Iris pigment epithelial cell (primary cell): ENCODE measurements at places on chromosomes 12 and 14.

DNA sequence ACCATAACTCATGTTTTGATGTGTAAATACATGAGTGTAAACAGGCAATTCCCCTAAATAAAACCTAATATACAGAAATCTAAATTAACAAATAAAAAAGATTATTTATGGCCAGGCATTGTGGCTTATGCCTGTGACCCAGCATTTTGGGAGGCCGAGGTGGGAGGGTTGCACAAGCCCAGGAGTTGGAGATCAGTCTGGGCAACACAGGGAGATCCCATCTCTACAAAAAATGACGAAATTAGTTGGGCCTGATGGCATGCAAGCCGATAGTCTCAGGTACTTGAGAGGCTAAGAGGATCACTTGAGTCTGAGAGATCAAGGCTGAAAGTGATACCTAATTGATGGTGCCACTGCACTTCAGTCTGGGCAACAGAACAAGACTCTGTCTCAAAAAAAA lies 48.7 kb downstream of the BCAT1 start:
- no peak for DNase-seq

GRCh38 chr12:63037746-63038712 lies 103.1 kb upstream of the PPM1H start:
- no peak for DNase-seq

GRCh38 chr14:30264161-30264560 lies 294.8 kb upstream of the G2E3 start:
- no peak for DNase-seq

DNA sequence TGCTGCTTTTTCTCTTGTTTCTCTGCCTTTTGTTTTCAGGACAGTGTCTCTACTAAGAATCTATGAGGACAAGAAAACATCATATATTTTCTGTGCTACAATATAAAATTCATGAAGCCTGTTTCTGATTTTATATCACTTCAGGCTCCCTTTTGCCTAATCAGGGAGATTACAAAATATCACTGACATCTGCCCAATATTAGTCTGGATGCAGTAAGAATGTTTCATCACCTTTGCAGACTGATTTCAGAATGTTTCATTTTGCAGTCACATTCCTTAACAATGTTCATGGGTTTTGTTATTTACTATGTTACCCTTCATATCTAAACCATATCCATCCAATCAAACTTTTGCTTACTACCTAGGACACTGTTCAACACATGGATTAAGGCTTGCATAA lies 491 bp upstream of the CLEC6A start:
- no peak for DNase-seq

DNA sequence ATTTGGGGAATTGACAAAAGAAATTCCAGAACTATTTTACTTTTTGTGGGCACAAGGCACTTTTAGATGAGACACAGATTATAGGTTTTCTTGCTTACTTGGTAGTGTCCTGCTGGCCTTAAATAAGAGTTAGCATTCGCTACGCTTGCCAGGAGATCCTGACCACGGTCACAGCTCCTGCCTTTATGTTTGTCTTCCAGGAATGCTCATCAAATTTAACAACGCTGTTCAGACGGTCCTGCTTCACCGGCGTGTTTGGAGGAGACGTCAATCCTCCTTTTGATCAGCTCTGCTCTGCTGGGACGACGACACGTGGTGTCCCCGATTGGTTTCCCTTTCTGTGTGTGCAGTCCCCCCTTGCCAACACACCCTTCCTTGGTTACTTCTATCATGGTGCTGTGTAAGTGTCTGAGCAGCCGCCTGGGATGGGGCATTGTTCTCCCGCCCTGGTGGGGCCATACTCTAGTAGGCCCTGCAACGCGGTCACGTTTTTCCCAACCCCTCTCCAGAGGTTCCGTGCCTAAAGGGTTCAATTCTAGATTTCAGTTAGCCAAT lies 15.8 kb downstream of the TCTN2 start:
- no peak for DNase-seq

DNA sequence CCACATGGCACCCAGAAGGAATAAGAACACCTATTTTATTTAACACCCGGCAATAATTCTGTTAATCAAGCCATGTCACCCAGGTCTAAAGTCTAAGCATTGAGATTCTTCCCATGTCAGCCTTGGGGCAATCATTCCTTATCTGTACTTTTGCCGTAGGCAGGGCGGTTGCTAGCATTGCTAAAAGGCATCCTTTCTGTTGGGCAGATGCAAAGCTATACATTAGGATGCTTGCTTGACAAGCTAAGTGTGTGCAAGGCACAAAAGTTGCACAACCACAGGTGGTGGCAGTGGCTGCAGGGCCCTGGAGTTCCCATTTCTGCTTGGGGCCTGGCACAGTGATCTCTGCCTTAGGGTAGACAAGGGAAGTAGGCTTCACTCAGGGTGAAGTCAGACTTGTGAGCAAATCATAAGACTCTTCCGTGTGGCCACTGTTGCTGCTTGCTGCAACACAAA lies 12.5 kb upstream of the GALNT6 start:
- no peak for DNase-seq

- peak; percentile 31 for DNase-seq
These were observed 139.3 kb downstream of the TTC7B start for GRCh38 chr14:90676912-90677311.

DNA sequence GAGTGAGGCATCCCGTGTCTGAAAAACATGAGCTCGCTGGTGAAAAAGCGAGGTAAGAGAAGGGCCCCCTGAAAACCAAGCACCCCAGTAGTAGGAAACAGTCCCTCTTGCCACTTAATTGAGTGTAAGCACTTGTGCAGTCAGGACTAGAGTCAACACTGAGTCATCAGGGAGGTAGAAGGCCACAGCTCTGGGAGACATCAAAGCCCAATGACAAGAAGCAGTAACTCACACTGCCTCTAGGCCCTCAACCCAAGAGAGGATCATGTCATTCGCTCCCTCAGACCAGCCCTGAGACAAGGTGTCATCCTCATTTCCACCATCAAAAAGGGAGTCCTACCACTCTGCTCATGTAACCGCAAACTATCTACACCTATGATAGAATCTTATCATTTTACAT lies 17.8 kb downstream of the POMT2 start:
- DNase-seq, result peak; percentile 79

DNA sequence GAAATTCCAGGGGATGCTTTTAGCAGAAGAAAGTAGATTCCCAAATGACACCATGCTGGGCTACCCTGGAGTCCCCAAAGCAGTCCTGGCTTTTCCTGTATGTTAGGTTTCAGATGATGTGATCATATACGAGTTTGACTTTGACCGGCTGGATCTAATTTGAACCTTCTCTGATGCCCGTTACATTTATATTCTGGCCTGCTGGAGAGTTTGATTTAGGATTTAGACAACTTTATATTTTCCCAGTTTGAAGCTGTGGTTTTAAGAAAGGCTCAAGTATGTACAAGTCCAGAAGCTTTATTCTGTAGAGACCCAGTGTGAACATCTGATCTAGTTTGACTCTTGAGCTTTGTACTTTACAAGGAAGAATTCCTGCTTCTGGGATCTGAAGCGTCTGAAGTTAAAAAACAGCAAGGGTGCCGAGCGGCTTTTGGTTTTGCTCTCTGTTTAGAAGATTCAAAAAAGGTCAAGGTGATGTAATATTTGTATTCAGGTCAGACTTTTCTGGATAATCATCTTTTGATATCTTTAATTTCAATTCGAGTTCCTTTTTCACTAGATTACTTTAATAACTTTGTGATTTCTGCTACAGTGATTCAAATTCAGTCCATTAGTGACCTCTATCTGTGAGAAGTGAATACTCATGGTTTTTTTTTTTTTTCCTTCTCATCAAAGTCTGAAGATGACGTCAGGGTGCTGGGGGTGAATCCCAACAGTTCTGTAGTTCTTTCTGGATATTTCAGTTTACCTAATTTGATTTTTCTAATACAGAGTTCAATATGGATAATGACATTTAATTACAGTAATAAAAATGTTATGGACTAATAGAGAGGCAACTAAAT lies 6.3 kb downstream of the FLRT2 start:
- DNase-seq, result peak; percentile 80

GRCh38 chr12:39393179-39393578 lies 49.7 kb downstream of the KIF21A start:
- no peak for DNase-seq

DNA sequence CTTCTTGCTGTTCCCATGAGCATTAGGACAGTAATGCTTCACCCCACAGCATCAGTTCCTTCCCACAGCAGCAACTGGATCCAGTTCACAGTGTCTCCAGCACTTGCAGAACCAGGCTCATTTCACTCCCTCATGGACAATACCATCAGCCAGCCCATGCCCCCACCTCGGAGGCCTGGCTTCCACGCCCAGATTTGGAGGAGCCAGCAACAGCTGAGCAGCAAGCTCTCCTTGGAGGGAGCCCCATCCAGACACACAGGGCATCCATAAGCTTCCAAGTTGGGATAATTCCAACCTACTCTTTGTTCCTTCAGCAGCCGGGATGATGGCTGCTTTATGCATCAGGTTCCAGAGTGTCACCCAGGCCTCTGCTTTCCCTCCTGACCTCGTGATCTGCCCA lies 250.0 kb downstream of the GLT1D1 start:
- no peak for DNase-seq

GRCh38 chr12:2960996-2961616 lies 1.9 kb downstream of the TEAD4 start:
- no peak for DNase-seq

DNA sequence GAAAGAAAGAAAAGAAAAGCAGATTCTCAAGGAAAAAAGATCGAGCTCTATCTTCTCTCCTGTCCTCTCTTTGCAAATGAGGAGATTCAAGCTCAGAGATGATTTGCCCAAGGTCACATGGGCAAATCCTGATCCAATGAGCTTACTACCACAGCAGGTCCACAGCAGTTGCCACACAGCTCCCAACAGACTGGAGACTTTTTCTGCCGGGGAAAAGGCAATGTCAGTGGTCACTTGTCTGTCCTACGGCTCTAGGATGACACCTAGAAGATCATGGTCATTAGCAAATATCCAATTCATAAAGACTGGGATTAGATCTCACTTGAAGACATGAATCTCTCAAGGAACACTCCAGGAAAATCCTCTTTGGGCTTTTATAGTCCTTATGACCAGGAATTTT lies 58.8 kb downstream of the TTC7B start:
- peak; percentile 28 for DNase-seq

GRCh38 chr12:1691123-1692007 lies 495 bp downstream of the ADIPOR2 start:
- DNase-seq, result no peak

DNA sequence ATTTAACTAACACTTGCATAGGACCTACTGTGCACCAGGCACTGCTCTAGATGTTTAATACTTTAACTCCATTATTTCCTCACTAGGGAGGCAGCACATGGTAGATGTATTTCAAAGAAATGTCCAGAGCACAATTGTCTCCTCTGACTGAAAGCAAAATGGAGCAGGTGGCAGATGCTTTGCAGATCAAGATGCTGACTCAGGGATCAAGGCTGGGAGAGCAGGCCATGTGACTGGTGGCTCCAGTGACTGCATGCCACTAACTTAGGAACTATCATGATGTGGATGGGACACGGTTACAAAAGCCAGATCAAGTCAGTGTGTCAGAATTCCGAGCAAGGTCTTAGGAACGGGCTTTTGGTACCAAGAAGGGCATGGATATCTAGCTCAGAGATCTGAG lies 28.2 kb downstream of the SERPINA11 start:
- DNase-seq, result no peak

GRCh38 chr14:100895411-100895810 lies 8.1 kb downstream of the RTL1 start:
- no peak for DNase-seq

- DNase-seq, result no peak
These were observed 97.9 kb upstream of the DAAM1 start for GRCh38 chr14:59090572-59090971.

DNA sequence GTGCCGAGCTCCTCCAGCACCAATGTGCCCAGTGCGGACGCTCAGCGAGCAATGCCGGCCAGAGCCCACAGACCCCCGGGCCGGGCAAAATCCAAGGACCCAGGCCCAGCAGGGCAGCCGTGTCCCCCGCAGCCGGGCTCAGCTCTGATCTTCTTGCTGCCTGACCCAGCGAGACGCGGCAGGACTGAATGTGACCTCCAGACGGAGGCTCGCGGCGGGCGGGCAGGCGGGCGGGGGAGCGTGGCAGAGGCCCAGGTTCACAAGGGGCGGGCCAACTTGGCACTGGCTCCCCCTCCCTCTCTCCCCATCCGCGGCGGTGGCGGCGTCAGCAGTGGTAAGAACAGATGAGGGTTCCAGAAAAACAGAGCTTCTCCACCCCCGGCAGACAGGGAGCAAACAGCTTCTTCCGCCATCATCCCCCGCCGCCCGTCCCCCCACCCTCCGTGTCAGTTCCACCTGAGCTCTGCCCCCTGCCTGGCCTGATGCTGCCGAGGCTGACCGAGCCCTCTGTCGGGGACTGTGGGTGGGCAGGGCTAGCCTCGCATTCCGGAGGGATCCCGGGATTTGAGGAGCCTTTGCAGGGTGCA lies 94.3 kb downstream of the RFLNA start:
- peak; percentile 87 for DNase-seq

GRCh38 chr14:66944872-66945271 lies 244.4 kb upstream of the GARIN2 start:
- peak; percentile 57 for DNase-seq

- DNase-seq, result no peak
These were observed 294.0 kb downstream of the LRFN5 start for GRCh38 chr14:41900644-41901043.

- no peak for DNase-seq
These were observed 1.1 kb downstream of the CNTN1 start for GRCh38 chr12:40693207-40693821.

DNA sequence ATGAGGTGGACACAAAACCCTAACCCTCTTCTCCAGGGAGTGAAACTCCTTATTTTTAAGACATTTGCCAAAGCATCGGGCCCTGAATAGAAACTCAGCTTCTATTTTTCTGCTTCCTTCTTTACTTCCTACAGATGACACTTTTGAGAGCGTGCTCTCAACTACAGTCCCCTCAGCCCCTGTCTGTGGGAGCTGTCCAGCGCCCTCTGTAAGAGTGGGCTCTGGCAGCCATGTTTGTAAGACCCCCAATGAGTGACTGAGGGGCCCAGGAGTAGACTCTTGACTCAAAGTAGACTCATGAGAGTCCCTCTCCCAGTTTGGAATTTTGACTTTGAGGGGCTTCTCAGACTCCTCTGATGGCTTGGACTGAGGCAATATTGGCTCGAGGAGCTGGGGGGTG lies 25.5 kb upstream of the BATF start:
- no peak for DNase-seq

DNA sequence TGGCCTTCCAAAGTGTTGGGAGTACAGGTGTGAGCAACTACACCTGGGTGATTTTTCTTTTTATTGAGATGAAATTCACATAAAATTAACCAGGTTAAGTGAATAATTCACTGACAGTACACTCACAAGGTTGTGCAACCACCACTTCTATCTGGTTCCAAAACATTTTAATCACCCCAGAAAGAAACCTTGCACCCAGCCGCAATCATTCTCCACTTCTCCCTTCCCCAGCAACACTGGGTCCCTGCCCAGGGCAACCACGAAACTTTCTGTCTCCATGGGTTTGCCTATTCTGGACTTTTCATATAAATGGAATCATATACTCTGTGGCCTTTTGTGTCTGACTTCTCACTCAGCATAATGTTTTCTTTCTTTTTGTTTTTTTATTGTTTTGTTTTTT lies 26.3 kb upstream of the MLXIP start:
- peak; percentile 50 for DNase-seq

DNA sequence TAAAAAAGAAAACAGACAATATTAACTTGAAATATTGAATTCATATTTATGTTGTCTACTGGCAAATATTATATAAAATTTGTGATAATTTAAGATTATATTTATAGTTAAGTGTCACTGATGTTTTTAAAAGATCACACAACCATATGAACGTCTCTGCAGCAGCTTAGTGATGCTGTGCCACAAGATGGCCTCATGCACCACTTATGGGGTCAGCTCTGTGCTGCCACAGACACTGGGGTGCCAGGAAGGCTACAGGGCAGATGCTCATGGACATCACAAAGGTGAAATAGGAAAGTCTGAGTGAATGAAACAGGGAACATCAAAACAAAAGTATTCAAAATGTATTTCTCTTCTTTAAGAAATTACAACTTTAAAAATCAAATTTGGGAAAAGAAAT lies 13.1 kb downstream of the ATXN3 start:
- DNase-seq, result no peak
